ENCODE measurements at places on chromosomes 7 and 10.

GRCh38 chr10:73916761-73917470 is 6.0 kb downstream of the PLAU start:
- DNase-seq = no peak

DNA sequence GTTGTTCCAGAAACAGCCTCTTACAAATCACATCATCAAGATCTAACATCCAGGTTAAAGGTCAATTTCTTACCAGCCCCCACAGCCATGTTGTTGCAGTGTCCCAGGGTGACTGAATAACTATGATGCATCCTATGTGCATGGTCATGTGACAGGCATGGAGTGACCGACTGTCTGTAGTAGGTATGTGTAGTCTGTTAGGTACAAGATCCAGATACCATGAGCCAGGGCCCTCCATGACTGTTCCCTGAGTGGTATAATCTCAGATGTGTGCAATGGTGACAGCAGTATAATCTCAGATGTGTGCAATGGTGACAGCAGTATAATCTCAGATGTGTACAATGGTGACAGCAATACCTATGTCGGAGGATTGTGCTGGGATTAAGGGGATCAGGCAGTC is 8.8 kb downstream of the CDHR3 start:
- no peak for DNase-seq

DNA sequence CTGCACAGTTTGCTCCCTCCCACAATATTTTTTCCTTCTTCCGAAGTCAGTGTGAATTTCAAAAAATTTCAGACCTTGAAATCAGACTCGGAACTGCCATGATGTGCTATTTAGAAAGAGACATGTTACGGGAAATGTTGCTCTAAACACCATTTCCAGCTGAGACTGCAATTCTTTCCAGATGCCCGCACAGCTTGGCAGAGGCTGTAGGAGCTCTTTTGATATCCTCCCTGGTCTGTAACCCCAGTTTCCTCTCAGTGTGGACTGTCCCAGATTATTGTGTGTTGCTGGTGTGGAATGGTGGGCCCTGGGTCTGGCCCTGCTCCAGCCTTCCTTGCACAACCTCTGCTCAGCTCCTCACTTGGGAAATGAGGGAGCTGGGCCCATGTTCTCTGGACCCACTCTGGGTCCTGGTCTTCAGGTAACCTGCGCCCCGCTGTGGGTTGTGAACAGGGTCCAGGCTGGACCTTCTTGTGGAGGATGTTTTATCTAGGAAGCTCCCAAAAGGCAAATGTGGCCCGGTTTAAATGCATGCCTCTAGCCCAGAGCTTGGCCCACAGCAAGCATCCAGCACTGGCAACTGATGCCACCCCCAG is 172.8 kb upstream of the CXCL12 start:
- DNase-seq = no peak

DNA sequence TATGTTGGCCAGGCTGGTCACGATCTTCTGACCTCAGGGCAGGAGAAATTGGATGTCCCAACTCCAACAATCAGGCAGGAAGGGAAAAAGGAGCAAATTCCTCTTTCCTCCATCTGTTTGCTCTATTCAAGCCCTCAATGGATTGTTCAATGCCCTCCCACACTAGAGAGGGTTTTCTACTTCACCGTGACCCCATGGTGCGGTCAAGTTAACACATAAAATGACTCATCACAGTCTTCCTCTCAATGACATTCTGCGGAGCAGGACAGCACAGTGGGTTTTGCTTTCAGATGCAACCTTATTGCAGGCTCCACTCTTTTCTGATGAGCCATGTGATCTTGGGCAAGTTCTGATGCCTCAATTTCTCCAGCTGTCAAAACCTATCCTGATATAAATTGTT is 364.9 kb downstream of the ANKRD30A start:
- no peak for DNase-seq

DNA sequence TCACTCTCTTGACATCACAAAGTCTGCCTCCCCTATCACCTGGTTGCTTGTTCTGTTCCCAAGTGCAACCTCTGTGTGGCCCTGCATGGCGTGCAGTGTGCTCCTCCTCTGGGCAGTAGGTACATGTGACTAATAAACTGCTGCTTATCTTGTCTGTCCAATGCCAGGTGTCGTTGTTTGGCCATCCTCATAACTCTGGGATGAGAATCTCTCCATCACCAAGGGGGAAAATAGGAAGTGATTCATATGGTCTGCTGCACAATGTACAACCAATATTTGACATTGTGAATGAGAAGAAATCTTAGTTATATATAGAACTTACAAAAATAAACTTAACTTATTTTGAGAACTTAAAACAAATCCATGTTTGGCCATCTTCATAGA is 135.2 kb downstream of the INHBA start:
- no peak for DNase-seq

DNA sequence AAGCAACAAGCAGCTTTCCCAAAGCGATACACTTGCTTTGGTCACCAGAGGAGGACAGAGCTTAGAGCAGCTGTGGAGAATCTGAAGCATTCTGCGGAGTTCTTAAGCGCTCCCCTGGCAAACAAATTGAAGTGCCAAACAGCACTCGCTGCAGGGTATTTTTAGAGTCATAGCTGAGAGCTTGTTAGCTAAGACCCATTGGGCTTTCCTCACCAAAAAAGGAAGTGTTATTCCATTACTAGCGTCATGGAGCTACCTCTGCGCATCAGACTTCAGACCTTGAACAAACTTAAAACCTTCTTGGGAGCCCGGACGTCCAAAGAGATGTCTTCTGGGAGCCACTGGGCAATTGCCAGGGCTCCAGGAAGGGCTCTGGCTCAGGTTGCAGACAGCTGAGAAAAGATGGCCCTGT is 23.2 kb upstream of the BMPR1A start:
- DNase-seq = no peak

DNA sequence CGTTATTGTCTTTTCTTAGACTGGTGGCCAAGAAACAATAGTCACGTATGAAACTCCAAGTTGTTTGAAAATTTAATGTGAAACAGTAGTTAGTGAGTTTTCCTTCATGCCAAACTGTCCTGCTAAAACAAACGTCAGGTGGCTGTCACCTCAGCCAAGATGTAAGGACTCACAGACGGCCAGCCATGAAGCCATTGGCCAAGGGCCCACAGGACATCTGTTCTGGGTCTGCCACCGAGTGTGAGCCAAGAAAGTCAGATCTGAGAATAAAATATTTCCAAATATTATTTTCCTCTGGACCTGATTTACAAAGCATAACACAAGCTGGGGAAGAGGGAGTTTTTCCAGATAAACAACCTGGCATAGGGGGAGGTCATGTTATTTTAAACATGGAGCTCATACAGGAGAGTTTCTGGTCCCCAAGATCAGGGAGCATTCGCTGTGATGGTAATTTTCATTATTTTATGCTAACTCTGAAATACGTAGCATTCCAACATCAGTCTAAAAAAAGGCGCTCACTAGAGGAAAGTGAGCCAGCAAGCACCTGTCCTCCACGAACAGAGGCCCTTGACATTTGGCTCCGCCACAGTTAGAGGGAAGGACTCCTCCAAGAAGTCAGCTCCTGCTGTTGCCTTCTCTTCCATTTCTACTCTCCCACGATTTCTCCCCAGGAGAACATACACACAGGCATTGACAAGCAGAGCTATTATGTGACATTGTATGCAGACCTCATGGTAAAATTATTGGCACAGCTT is 38.9 kb upstream of the LANCL2 start:
- DNase-seq = no peak

- no peak for DNase-seq
These were observed 13.4 kb downstream of the DPCD start for GRCh38 chr10:101601541-101601940.

DNA sequence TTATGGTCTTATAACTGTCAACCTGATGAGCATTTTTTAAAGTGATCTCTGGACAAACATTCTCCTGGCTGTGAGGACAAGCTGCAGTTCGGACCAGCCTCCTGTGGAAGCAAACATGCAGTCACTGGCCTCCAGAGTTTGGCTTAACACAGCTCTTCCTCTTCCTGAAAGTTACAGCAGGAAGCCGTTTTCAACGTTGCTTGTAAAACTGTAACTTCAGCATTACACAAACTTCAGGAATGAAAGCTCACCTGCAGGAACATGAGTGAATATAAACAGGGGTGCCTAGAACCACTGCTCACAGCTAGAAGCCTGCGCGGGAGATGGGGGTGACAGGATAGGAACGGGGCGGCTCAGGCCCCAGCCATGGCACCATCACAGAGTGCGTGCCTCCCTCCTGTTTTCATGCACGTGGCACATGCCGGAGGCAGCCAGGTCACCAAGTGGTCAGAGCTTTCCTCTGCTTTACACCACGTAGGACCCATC is 292.9 kb upstream of the PITRM1 start:
- no peak for DNase-seq

DNA sequence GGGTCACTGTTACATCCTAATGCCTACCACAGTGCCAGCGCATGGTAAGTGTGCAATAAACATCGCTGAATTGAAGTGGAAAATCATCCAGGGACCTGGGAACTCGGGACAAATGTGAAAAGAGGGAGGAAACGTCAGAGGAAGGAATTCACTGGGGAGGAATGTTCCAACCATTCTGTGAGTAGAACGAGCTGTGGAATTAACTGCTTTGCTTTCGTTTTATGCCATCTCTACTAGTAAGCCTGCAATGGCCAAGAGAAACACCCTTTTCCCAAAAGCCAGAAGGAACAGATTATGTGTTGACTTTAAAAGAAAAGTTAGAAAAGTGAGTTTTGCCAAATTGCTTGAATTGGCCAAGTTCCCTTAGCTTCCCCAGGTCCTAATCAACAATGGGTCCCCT is 1044.9 kb downstream of the TYW1 start:
- DNase-seq = no peak

GRCh38 chr10:15348579-15348978 is 22.5 kb downstream of the FAM171A1 start:
- no peak for DNase-seq

- no peak for DNase-seq
These were observed 15.2 kb upstream of the UBE2D1 start for GRCh38 chr10:58319599-58319998.

DNA sequence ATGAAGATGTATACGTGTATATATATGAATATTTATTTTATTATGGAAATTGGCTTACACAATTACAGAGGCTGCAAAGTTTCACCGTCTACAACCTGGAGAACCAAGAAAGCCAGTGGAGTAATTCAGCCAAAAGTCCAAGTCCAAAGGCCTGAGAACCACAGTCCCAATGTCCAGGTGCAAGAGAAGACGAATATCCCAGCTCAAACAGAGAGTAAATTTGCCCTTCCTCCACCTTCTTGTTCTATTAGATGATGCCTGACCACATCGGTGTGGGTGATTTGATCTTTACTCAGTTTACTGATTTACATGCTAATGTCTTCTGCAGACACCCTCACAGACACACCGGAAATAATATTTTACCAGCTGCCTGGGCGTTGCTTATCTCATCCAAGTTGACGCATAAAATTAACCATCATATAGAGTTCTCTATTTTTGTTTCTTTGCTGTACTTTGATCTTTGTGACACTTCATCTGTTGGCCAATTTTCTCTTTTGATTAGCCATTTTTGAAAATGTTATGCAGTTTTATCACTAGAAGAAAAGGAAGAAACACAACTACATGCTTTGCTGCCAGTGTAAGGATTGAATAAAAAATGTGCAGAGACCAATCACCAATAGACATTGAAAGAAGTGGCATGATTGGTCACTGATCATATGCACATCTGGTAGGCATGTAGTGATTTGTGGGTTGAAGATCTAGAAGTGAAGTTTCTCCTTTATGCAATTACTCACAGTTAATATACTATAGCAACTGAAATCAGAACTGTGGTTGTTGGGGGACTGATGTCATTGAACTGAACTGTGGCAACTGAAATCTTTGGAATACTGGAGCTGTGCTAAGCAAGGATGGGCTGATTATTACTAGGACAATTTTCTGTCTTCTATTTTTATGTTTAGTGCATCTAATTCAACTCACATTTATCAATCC is 68.5 kb downstream of the EPDR1 start:
- no peak for DNase-seq

- no peak for DNase-seq
These were observed 560.0 kb upstream of the GALNT17 start for GRCh38 chr7:70571961-70572360.

GRCh38 chr10:20454331-20454730 is 442.8 kb downstream of the NEBL start:
- no peak for DNase-seq

GRCh38 chr7:37993060-37993501 is 72.6 kb downstream of the EPDR1 start:
- no peak for DNase-seq

DNA sequence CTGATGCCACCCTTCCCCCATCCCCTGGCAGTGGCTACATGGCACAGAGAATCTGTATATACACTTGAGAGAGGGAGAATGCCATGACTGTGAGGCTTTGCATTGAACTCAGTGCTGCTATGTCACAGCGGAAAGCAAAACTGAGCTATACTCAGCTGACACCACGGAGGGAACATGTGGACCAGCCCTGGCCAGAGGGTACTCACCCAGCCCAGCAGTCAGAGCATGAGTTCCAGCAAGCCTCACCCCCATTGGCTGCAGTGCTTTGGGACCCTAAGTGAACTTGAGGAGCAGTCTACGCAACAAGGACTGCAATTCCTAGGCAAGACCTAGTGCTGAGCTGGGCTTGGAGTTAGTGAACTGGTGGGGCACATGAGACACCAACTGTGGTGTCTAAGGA is 10.3 kb upstream of the AOC1 start:
- DNase-seq = no peak

DNA sequence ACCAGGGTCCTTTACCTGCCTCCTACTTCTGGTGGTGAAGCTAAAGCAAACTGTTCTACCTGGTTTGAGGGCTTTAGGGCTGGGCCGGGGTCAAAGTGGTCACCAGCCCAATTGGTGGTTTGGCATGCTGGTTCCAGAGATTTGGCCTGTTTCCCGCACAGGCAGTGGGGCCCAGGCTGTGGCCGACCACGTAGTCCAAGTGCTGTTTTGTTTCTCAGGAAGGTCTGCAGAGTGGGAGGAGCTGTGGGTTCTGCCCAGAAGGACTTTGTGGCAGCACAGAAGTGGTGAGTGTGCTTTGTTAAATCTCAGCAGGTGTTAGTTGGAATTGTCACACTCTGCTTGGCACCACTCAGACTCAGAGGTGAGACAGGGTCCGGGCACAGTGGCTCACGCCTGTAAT is 85.8 kb downstream of the MKX start:
- no peak for DNase-seq

GRCh38 chr7:111513566-111513965 is 48.7 kb downstream of the IMMP2L start:
- DNase-seq = no peak

GRCh38 chr7:140592964-140593671 is 47.5 kb downstream of the DENND2A start:
- no peak for DNase-seq

- DNase-seq = no peak
These were observed 35.8 kb downstream of the TCERG1L start for GRCh38 chr10:131275691-131276090.

GRCh38 chr10:4354382-4354812 is 471.6 kb upstream of the AKR1E2 start:
- DNase-seq = no peak

GRCh38 chr10:543862-544822 is 145.3 kb downstream of the DIP2C start:
- no peak for DNase-seq

GRCh38 chr10:86599041-86599440 is 55.3 kb upstream of the OPN4 start:
- no peak for DNase-seq

Measured in CD4-positive, alpha-beta T cell treated with Interleukin-17A for 4 hours (primary cell).